ENCODE measurements at places on chromosomes 4 and X.

GRCh38 chr4:95627024-95627605 lies 78.3 kb upstream of the UNC5C start:
- DNase-seq: no peak

DNA sequence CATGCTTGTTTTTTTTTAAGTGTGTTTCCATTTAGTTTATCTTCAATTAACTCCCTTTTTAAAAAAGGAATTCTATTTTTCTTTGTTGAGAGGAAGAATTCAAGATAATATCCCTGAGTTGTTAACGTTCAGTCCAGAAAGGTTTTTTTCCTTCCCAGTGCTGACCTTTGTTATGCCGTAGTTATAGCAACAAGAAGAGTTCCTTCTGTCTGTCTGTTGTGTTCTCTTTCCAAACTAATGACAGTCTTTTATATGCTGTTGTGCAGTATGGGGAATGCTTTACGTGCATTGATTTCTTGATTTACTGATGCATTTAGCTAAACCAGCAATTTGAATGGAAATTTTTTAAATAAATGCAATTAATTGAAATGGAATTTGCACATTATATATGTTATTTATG lies 6.6 kb upstream of the CXXC4 start:
- no peak for DNase-seq

- peak; percentile 95 for DNase-seq
Observed at GRCh38 chr4:3442959-3443749, 1.4 kb downstream of the HGFAC start.

- no peak for DNase-seq
Observed at GRCh38 chr4:41471126-41472071, 66.6 kb upstream of the LIMCH1 start.

DNA sequence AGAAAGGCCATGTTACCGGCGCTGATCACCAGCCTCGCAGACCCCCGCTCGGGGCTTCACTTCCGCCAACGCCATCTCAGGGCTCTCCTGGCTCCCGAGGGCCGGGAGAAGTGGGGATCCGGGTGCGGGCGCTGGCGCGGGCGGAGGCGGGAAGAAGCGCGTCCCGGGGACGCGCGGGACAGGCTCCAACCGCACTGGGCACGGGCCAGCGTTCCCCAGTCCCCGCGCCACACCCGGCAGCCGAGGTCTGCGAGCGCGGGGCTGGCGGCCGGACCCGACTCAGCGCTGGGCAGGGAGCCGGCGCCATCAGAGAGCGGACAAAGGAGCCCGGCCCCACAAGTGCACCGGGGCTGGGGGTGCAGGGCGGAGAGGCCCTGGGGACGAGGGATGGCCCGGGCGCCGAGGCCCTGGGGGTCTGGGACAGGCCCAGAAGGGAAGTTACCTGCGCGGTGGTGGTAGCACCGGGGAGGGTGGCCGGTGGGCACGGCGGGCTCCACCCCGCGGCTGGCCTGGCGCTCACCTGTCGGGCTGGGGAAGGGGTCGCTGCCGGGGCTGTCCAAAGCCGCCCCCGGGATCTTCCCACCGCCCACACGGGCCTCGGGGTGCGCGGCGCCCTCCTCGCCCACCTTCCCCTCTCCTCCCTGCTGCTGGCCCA lies 449 bp downstream of the CTPS2 start:
- peak; percentile 40 for DNase-seq

GRCh38 chr4:73021634-73022033 lies 47.9 kb downstream of the COX18 start:
- DNase-seq: peak; percentile 43

DNA sequence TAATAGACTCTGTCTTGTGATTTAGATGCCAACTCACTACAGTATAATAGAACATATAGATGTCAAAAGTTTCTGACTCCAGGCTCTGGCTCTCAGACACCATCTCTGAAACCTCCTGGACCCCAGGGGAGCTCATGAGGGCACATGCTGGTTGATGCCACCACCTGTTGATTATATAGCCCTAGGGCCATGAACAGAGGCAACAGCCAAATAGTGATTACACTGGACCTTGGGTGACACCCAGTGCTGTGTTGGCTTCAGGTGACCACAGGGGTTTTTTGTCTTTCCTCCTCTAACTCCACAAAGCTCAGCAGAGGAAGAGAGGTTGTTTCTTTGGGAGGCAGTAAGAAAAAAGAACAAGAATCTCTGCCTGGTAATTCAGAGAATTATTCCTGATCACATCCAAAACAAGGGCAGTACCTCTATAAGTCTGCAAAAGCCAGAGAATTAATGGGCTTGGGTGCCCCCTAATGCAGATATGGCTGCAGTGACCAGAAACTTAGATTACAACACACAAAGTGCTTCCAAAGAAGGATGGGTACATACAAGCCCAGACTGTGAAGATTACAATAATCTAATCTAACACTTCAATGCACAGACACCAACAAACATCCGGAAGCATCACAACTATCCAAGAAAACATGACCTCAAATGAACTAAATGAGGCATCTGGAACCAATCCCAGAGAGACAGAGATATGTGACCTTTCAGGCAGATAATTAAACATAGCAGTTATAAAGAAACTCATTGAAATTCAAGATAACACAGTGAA lies 1920.6 kb downstream of the ARAP2 start:
- DNase-seq: no peak

GRCh38 chr4:113788888-113789287 lies 27.4 kb upstream of the CAMK2D start:
- DNase-seq: no peak

GRCh38 chrX:19824603-19825002 lies 62.8 kb downstream of the SH3KBP1 start:
- peak; percentile 57 for DNase-seq

Data from D341Med (cell line).